ENCODE measurements at places on chromosomes 7 and 10. TPM values are rescaled to one million over a fixed set of nuclear protein-coding genes. Genes with fewer than 3 reads are reported as not detected.

- no peaks in the 10 kb centered on the region for H3K27me3 ChIP-seq
- H3K27ac ChIP-seq = no peak overlapping the region
- no peaks in the 10 kb centered on the region for H3K4me1 ChIP-seq
- H3K4me3 ChIP-seq = no peak overlapping the region
Observed at GRCh38 chr7:28739826-28740225, 218.3 kb downstream of the TRIL start.

DNA sequence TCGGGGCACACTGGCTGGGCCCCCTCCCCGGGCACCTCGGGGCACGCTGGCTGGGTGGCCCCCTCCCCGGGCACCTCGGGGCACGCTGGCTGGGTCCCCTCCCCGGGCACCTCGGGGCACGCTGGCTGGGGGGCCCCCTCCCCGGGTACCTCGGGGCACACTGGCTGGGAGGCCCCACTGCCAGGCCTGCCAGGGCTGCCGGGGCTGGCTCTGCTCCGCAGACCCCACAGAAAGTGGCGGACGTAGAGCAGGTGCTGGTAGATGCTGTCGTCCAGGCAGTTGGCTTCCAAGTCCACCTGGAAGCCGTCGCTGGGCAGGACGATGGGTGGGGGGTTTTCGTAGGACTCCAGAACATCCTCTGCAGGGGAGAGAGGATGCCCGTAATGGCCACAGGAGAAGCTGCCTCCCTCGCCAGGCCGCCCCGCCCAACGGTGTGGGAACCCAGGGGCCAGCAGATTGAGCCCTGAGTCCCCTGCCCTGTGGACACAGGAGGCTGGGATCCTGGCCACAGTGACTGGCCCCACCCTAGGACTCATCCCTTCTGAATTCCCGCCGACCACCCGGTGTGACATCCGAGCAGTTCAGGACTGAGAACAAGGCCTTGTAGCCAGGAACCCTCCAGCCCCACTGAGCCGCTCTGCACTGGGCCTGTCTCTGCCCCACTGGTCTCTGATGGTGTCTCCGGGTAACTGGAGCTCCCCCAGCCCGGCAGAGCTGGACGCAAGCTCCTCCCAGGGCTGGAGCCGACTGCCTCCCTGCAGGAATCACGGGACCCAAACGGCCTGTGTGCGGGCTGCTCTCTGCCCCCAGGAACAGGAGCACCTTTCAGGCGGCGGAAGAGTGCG lies 28.2 kb downstream of the AP5Z1 start:
- DNase-seq = no peak
- no peak overlapping the region for H3K4me3 ChIP-seq
- H3K27ac ChIP-seq = no peak overlapping the region
- H3K4me1 ChIP-seq = no peaks in the 10 kb centered on the region
- H3K27me3 ChIP-seq = no peaks in the 10 kb centered on the region

The GET4 gene
- total RNA-seq = 20.6 TPM

The FAM221A gene
- 7.5 TPM for total RNA-seq

The SLC29A4 gene
- 2.9 TPM for total RNA-seq
